IMR-90 (cell line): ENCODE measurements at places on chromosomes 2 and 18.

DNA sequence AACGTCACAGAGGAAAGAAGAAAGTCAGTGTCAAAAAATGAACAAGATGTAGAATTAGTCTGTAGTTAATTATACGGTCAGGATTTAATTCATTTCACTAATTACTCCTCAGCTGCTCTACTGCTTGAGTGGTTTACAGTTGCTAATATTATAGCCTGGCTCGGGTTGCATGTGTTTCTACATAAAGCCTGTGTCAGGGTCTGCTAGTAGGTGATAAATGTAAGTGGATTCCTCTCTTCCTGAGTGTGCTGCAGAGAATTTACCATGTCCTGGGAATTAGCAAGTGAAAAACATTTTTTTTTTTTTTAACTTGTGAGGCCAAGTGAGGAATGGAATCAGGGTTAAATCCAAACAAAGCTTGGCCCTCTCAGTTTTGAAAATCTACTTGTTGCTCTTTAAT lies 622.6 kb downstream of the EPHA4 start:
- DNase-seq: peak; percentile 50

GRCh38 chr2:172207911-172208310 lies 105.2 kb upstream of the DLX2 start:
- DNase-seq: peak; percentile 80

DNA sequence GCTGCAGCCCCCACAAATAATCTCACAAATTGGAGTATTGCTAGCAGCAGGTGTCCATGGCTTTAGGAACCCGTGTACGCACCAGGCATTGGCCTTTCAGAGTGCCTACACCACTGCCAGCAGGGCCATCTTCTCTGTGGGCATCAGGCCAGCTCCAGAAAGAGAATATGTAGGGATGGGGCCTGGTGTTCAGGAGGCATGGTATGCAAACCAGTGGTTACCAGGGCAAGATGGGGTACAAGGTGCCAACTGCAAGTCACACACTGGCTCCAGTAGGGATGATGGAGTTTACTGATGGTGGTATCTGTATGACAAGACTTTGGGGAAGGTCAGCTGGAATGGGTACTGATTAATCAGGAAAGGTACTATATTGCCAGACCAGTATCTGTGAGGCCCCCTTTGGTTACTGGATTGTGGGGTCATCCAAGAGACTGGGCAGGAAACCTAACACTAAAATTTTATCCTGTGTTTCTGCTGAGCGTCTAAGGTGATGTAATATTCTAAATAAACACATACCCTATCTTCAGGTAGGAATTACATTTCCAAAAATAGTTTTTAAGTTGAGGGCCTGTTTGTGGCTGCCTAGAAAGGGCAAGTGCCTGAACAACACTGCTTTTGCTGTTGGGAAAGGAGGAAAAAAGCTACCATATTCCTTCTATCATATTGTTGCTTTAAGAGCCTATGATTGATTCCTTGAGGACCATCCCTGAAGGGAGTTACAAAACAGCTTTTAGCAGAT lies 9.0 kb downstream of the CNOT9 start:
- DNase-seq: no peak

DNA sequence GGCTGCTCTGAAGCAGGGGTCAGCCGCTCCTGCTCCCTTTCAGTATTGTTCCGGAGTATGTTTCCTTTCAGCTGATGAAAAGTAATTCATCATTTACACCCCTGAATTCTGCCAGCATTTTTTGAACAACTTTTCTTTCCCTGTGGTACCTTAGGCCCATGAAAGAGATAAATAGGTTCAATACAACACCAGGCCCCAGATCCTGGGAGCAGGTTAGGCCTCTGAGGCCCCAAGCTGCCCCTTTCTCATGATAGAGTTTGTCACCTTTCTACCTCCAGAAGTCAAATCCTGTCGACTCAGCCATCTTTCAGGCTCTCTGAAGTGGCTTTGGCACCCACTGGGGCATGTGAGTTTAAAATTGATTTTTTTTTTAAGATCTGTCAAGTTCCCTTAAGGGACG lies 1415.1 kb upstream of the ZEB2 start:
- no peak for DNase-seq
